Iris pigment epithelial cell (primary cell): ENCODE measurements at places on chromosomes 2 and 18.
A peak's percentile ranks its signal among the peaks of the same experiment; 100 is the strongest.

DNA sequence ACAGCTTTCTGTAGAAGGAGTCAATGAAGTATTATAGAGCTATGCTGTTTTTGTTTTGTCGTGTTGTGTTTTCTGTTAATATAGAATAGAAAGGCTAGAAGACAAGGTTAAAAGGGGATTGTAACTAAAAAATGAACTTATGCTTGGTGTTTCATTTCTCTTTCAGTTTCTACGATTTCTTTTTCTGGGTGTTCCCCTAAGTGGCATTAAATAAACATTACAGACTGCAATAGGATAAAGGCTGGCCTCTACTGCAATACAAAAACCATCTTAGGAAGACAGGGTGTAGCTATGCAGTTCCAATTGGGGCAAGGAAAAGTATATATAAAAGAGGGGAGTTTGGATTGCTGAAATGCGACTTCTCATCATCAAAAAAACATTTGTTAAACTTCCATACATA lies 1609.7 kb upstream of the ACVR2A start:
- no peak for DNase-seq

DNA sequence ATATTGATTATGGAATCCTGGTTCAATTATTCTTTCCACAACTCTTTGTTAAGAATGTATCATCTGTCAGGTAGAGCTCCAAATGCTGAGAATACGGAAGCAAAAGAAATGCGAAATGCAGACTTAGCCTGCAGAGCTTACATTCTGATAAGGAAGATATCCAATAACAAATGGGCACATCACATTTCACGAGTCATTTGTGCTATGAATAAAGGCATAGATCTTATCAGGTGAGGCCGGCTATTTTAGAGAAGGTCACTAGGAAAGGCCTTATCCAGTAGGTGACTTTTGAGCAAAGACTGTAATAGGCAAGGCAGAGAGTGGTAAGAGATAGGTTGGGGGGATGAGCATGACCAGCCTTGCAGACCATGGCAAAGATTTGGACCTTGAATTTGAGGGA lies 174.3 kb upstream of the SERPINE2 start:
- DNase-seq: no peak

GRCh38 chr18:12291690-12292089 lies 16.4 kb upstream of the TUBB6 start:
- DNase-seq: no peak

- no peak for DNase-seq
These were observed 592.1 kb downstream of the TDRD15 start for GRCh38 chr2:21715887-21716286.

GRCh38 chr2:6958616-6959235 lies 41.5 kb downstream of the RNF144A start:
- DNase-seq: no peak

DNA sequence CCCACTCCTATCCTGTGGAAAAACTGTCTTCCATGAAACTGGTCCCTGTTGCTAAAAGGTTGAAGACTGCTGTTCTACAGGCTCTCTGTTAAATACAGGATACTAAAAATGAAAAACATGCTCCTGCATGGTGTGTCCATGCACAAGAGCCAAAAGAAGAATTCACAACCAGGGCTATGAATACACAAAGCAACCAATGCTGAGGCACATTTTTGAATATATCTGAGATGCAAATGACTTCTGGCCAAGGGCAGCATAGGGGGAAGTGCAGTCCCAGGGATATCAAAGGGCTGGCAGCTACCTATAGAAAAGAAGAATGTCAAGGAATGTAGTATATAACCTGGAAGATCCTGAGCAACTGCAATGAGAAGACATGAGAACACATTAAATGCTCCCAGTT lies 6.6 kb downstream of the NEMP2 start:
- DNase-seq: no peak

- peak; percentile 67 for DNase-seq
These were observed 23.7 kb downstream of the METTL4 start for GRCh38 chr18:2547477-2548087.

DNA sequence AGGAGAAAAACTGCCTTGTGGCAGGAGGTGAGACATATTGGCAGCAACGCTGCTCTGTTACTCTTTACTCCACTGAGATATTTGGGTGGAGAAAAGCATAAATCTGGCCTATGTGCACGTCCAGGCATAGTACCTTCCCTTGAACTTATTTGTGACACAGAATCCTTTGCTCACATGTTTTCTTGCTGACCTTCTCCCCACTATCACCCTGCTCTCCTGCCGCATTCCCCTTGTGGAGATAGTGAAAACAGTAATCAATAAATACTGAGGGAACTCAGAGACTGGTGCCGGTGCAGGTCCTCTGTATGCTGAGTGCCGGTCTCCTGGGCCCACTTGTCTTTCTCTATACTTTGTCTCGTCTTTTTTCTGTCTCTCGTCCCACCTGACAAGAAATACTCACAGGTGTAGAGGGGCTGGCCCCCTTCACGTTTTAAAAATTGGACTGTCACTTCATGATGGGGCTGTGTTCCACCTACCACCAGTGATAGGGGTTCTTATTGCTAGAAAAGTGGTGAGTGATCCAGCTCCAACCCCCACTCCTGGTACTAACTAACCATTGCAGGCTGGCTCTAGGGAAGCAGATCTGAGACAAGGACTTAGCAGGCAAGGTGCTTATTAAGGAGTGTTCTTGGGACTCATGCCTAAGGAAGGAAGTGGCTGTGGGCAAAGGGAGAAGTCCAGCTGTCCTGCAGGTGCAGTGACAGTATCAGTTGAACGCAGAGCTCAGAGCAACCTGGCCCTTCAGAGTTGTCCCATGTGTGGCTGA lies 51.7 kb downstream of the LONRF2 start:
- DNase-seq: no peak

- peak; percentile 83 for DNase-seq
These were observed 130.8 kb downstream of the FIGN start for GRCh38 chr2:163604941-163605555.

DNA sequence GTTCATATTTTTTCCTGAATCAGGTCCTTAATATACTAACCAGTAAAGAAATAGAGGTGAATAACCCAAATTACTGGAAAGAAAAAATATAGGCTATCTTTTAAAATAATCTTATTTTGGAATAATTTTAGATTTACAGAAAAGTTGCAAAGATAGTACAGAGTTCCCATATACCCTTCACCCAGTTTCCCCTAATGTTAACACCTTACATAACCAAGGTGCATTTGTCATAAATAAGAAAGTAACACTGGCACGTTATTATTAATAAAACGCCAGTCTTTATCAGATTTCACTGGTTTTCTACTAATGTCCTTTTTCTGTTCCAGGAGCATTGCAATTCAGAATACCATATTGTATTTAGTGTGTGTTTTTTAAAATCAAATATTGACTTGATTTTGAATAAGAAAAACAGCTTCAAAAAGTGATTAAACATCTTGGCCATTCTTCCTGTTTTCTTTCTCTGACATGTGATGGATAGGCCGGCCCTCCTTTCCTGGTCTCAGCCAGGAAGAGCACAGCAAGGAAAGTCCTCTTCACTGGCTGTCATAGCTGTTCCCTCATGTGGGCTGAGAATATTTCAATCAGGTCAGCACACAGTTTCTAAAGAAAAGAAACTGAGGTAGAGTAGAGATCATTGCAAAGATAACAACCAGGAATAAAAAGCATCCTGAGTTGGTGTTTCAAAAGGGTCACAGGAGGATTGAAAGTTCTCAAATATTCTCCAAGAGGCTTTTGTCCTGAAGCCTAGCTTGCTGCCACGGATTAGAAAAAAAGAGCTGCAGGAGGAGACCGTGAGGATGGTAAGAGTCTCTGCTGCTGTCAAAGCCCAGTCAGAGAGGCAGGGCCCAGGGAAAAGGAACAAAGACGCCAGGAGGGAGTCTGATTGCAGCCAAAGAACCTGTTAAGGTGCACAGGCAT lies 79.3 kb upstream of the ARL5A start:
- no peak for DNase-seq

- peak; percentile 98 for DNase-seq
These were observed 105.5 kb downstream of the ZEB2 start for GRCh38 chr2:144414324-144414845.

GRCh38 chr2:39490586-39490985 lies 53.5 kb upstream of the MAP4K3 start:
- no peak for DNase-seq

DNA sequence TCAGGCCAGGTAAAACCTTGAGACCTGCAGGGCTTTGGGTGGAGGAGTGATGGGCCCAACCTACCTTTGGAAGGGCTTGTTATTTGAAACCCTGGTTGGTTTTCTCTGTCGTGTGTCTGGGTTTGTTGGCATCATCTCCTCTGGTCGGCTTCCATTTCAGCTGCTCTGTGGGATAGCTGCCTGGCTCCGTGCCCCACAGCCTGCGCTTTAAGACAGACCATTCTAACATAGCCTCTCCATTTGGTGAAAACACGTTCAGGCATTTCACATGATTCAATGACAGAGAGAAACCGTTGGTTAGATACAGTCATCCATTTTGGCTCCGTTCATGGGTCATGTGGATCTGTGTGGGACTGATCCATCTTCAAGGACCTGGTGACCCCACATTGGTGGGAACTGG lies 37.0 kb upstream of the LYPD6B start:
- DNase-seq: no peak

DNA sequence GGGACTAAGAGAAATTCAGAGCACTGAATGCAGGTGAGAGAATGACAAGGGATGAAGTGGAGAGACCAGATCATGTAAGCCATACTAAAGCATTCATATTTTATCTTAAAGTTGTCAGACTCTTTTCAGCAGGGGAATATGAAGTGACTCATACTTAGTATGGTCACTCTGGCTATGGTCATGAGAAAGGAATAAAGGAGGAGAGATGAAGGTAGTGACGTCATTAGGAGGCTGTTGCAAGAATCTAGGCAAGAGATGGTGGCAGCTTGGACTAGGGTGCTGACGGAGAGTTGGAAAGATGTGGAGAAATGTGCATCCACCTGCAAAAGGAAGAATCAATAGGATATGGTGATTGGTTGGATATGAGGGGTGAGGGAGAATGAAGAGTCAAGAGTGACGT lies 203.2 kb upstream of the ACVR2A start:
- DNase-seq: no peak

DNA sequence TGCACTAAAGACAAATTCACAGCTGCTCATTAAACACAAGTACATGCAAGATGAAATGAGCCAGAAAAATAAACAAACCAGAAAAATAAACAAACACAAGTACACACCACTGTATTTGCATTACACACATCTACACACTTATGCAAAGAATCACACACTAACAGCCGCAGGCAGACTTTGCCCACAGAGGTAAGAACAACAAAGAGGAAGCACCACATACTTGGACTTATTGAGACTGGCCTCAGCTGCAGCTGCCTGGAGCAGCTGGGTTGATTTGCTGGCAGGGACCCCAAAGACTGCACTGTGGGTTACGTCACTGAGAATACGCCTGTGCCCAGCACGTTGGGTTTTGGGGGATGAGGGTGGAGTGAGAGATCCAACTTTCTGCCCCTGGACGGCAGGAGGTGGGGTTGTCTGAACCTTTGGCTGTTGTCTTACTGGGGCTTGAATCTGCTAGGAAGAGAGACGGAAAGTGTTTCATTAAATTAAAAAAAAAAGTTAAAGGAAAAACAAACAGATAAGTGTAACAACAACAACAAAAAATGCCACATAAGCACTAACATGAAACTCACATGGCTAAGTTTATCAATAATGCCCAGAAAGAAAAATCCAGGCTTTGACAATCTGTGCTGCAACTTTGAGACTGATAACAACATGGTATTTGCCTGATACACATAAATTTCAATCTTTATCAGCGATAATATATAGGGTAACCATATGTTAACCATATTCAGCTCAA lies 71.9 kb upstream of the NFU1 start:
- no peak for DNase-seq

DNA sequence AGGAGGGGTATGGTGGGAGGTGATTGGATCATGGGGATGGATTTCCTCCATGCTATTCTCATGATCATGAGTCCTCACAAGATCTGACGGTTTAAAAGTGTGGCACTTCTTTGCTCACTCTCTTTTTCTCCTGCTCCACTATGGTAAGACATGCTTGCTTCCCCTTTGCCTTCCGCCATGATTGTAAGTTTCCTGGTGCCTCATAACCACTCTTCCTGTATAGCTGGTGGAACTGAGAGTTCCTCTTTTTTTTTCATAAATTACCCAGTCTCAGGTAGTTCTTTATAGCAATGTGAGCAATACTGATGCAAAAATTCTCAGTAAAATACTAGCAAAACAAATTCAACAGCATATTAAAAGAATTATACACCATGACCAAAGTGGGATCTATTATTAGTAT lies 728.5 kb upstream of the SLC8A1 start:
- no peak for DNase-seq

DNA sequence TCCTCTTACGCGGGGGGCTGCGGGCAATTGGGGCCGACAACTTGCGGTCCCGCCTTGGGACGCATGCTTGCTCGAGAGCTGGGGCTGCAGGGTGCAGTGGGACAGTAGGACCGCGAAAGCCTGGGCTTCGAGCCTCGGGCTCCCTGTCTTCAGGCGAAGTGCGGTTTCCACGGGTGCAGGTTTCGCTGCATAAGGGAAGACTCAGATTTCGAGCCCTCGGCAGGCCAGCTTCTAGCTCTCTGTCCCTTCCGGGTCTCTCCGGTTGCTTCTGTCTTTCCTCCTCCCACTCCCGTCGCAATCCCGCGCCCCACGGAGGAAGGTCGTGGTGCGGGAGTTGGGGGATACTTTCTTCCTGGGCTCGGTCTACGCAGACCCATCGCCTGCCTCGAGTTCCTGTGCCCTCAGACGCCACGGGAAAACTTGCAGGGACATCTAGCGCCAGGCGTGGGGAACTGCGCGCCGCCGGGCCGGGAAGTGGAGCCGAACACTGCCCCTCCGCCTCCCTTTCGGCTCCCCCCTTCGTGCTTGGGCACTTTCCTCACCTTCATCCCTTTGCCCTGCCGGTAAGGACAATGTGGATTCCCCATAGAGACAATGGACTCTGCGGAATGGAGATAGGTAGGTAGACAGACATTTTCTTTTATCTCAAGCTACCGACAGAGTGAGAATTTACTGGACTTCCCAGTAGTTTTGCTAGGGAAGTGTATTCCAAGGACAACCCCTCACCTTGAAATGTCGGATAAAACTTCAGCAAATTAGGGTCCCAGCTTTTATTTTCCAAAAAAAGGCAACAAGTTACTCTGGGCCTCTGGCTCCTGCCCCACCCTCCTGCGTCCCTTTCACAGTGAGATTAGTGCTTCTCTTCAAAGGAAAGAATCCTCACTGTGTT lies 4.2 kb upstream of the HOXD13 start:
- peak; percentile 47 for DNase-seq

DNA sequence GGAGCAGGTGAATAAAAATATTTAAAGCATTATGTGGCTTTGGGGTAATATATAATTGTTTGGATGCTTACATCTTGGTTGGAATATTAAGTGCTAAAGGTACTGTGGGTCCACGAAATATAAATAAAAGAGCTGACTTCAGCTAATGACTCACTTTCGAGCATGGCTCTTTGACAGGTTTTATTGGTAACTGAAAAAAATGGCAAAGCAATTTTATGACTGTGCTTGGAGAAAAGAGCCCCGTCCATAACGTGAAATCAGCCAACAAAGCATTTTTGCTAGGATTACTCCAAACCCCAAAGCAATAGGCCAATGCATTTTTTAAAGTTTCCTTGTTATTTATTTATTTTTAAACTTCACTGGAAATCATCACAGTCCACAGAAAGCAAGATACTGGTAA lies 397.2 kb upstream of the CDH19 start:
- no peak for DNase-seq

GRCh38 chr2:24233321-24233720 lies 58.5 kb downstream of the FAM228A start:
- no peak for DNase-seq
